Activated B cell treated with CpG ODN at 0.5 μM for 24 hours (primary cell): ENCODE measurements at places on chromosomes 11 and 22. TPM values are rescaled to one million over a fixed set of nuclear protein-coding genes. Genes with fewer than 3 reads are reported as not detected.

DNA sequence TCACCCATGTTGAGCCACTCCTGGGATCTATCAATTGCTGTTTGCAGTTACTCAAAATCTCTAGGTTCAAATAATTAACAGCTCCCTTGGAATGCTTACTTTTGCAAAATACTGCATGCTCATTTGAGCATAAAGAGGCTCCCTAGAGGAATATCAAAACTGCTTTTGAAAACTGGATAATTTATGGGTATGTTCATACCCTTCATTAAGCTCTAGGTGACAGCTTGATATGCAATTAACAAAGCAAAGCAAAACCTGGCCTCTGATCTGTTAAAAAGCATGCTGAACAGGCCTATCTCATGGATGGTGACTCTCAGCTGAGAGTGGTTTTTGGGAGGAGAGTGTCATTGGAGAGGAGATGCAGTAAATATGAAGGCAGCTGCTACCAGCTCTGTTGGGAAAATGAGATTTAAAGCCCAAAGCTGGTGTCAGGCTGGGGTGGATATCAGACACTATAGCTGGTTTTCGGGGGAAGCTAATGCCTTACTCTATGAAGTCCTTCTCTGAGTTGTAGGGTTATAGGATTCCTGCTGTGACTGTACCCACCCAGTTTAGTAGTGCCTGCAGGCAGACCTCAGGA lies 110.9 kb downstream of the RASSF10 start:
- no peak overlapping the region for H3K27ac ChIP-seq
- H3K4me3 ChIP-seq = no peak overlapping the region
- H3K4me1 ChIP-seq = no peaks in the 10 kb centered on the region
- H3K36me3 ChIP-seq = no peaks in the 10 kb centered on the region
- peaks cover 13% of the 10 kb centered on the region for H3K27me3 ChIP-seq

DNA sequence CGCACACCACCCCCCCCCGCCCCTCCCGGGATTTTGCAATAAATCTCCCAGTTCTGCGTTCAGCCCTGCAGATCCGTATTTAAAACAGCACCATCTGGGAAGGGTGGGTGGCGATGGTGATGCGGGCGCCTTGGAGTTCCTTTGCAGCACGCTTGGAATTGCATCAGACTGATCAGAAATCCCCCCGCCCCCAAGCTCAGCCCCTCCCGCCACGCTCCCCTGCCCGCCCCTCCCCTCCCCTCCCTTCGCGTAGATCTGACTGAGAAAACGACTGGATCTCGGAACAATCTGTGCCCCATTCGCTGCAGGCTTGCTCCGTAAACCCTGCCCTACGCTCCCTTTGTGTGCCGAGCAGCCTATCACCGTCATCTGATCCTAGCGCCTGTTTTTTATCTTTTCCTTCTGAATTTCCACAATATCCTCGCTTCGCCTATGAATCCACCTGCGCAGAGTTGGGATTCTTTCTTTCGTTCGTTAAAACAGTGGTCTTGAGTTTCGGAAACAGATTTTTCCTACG lies 18.1 kb upstream of the BDNF start:
- H3K4me3 ChIP-seq = no peak overlapping the region
- peaks cover 6% of the 10 kb centered on the region for H3K4me1 ChIP-seq
- no peaks in the 10 kb centered on the region for H3K36me3 ChIP-seq
- H3K27me3 ChIP-seq = peaks cover 47% of the 10 kb centered on the region

GRCh38 chr11:43802509-43802908 lies 78.1 kb upstream of the ALKBH3 start:
- no peak for DNase-seq
- H3K4me1 ChIP-seq = no peaks in the 10 kb centered on the region
- no peaks in the 10 kb centered on the region for H3K27me3 ChIP-seq
- peaks cover 63% of the 10 kb centered on the region for H3K36me3 ChIP-seq
- no peak overlapping the region for H3K4me3 ChIP-seq

DNA sequence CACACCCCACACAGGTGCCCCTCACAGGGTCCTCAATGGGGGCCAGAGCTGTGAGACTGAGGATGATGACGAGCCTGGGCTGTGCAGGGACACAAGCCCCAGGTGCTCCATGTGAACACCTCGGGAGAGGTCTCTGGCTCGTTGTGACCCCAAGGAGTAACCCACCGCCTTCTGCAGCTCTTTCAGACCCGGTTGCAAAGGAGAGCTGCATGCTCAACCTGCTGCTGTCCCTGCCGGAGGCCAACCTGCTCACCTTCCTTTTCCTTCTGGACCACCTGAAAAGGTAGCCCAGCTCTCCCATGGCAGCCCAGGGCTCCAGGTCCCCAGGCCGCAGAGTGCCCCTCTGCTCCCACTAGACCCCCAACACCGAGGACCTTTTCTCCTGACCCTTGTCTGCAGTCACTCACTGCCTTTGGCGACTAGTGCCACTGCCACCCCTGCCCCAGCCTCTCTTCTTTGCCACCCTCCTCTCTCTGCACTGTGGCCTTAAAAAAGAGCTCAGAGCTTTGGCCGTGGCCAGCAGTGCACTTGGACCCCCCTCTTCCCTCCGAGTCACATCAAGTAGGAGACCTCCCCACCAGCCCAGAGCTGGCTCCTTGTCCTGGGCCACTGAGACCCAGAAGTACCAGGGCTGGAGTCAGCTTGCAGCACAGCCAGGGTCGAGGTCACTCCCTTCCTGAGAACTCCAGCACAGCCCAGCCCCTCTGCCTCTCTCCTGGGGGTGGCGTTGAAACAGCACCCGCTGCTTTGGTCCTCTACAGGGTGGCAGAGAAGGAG lies 133.7 kb downstream of the BCR start:
- no peak overlapping the region for H3K27ac ChIP-seq
- peaks cover 12% of the 10 kb centered on the region for H3K36me3 ChIP-seq
- H3K4me1 ChIP-seq = no peaks in the 10 kb centered on the region
- H3K27me3 ChIP-seq = no peaks in the 10 kb centered on the region
- H3K4me3 ChIP-seq = no peak overlapping the region

OR10A2 gene
- not detected in 2 replicates for total RNA-seq
